ENCODE measurements at places on chromosomes 7 and 10. TPM values are rescaled to one million over a fixed set of nuclear protein-coding genes. Genes with fewer than 3 reads are reported as not detected.

OR2A5 gene
- total RNA-seq: not detected

FOXI2 gene
- not detected for total RNA-seq

KMT2C gene
- 63.7 TPM for total RNA-seq

PDE6C gene
- not detected for total RNA-seq

CCZ1 gene
- total RNA-seq: 119 TPM

CUZD1 gene
- 0.69 TPM for total RNA-seq

SFTPA1 gene
- total RNA-seq: not detected

SPDYE18 gene
- not detected for total RNA-seq

All from diencephalon (tissue), 1 donor.